CD4-positive, alpha-beta T cell (primary cell): ENCODE measurements at places on chromosomes 3 and 15. TPM values are rescaled to one million over a fixed set of nuclear protein-coding genes. Genes with fewer than 3 reads are reported as not detected.

GRCh38 chr3:50255251-50255615, 13.7 kb upstream of the SEMA3B start:
- peaks cover 51% of the 10 kb centered on the region for H3K4me1 ChIP-seq
- no peak overlapping the region for H3K4me3 ChIP-seq
- peaks cover 87% of the 10 kb centered on the region for H3K36me3 ChIP-seq

- DNase-seq: no peak
- no peaks in the 10 kb centered on the region for H3K27me3 ChIP-seq
- no peak overlapping the region for H3K27ac ChIP-seq
- no peaks in the 10 kb centered on the region for H3K36me3 ChIP-seq
- H3K4me3 ChIP-seq: no peak overlapping the region
These were observed 259.7 kb upstream of the TPM1 start for GRCh38 chr15:62782896-62783295.

DNA sequence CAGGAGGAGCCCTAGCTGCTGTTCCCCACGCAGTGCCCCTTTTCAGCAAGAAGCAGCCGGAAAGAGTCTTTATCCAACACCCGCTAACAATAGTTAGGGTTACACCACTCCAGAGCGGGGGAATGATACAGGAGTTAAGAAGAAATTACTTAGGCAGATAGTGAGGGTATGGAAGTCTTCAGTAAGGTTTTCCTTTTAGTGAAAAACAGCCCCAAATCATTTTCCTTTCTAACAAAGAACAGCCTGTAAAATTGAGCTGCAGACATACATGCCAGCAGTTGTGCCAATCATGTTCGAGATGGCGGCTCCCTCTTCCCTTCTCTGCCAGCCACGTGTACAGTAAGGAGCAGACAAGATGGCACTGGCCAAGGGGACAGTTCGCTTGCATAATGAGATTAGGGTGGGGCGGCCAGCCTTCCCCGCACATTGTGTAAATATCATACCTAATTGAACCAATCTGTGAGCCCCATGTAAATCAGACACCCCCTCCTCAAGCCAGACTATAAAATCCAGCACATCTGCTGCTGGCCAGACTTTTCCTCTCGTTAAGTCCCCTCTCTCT, 18.5 kb upstream of the SENP5 start:
- H3K36me3 ChIP-seq: no peaks in the 10 kb centered on the region
- H3K27me3 ChIP-seq: no peaks in the 10 kb centered on the region
- no peak overlapping the region for H3K27ac ChIP-seq
- no peaks in the 10 kb centered on the region for H3K4me1 ChIP-seq
- no peak for DNase-seq
- no peak overlapping the region for H3K4me3 ChIP-seq

Gene AGBL1
- total RNA-seq: not detected

DNA sequence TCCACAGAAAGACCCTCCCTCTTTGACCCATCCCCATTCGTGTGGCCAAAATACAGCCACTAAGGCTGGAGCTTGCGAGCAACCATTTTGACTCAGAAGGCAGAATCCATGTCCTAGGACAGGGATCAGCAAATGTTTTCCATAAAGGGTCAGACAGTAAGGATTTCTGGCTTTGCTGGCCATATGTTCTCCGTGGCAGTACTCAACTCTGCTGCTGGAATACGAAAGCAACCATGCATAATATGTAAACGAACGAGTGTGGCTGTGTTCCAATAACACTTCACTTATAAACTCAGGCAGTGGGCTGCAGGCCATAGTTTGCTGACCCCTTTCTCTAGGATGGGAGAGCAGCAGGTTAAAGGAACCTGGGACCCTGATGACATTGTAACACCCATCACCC, 77.6 kb upstream of the WNT5A start:
- H3K27me3 ChIP-seq: no peaks in the 10 kb centered on the region
- DNase-seq: no peak
- no peaks in the 10 kb centered on the region for H3K36me3 ChIP-seq
- no peak overlapping the region for H3K4me3 ChIP-seq

DNA sequence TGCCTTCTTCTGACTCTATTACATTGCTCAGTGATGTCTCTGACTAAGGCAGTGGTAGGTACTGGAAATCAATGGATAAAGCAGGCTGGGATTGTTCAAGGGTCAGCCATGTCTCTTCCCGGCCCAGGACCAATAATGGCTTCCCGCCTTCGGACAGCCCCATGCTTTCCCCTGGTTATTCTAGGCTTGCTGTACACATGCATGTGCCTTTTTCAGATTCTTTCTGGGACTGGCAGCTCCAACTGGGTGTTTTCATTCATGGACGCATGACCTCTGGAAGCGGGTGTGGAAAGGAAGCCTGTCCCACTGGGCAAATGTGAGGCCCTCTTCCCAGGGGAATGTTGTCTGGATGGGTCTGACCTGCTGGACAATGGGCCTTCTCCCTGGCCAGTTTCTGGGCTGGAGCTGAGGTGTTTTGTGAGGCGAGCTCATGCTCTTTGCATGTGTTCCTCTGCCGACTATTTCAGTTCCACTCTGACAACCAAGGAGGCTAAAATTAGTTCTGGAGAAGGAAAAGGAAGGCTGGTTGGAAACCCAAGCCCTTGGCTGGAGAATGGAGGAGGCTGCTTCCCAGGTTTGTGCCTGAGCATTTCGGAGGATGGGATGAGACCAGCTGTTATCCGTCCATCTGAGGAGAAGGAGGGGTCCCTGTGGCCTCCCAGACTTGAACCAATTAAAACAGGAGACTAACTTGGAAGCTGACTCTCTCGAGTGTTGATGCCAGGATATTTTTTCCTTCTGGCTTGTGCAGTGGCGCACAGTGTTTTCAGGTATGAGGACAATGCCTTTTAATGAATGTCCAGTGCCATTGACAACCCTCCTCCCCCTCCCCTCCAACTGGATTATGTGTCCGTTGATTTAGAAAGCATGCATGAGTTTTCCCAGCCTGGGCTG, 6.9 kb downstream of the ACVR2B start:
- no peaks in the 10 kb centered on the region for H3K36me3 ChIP-seq
- no peak for DNase-seq
- H3K27ac ChIP-seq: no peak overlapping the region
- peaks cover 24% of the 10 kb centered on the region for H3K4me1 ChIP-seq
- H3K4me3 ChIP-seq: no peak overlapping the region

GRCh38 chr15:40500568-40501330, 30.0 kb downstream of the CHST14 start:
- no peaks in the 10 kb centered on the region for H3K36me3 ChIP-seq
- H3K4me3 ChIP-seq: no peak overlapping the region
- no peaks in the 10 kb centered on the region for H3K4me1 ChIP-seq
- no peak for DNase-seq

GRCh38 chr15:64566629-64567427, 106.5 kb downstream of the ZNF609 start:
- H3K27me3 ChIP-seq: no peaks in the 10 kb centered on the region
- H3K4me3 ChIP-seq: no peak overlapping the region
- no peaks in the 10 kb centered on the region for H3K36me3 ChIP-seq
- H3K27ac ChIP-seq: no peak overlapping the region
- peaks cover 8% of the 10 kb centered on the region for H3K4me1 ChIP-seq

- no peaks in the 10 kb centered on the region for H3K4me1 ChIP-seq
- no peaks in the 10 kb centered on the region for H3K27me3 ChIP-seq
- H3K4me3 ChIP-seq: no peak overlapping the region
- H3K27ac ChIP-seq: no peak overlapping the region
- peaks cover 36% of the 10 kb centered on the region for H3K36me3 ChIP-seq
- DNase-seq: no peak
These were observed 35.2 kb downstream of the AP4E1 start for GRCh38 chr15:50943638-50944037.

DNA sequence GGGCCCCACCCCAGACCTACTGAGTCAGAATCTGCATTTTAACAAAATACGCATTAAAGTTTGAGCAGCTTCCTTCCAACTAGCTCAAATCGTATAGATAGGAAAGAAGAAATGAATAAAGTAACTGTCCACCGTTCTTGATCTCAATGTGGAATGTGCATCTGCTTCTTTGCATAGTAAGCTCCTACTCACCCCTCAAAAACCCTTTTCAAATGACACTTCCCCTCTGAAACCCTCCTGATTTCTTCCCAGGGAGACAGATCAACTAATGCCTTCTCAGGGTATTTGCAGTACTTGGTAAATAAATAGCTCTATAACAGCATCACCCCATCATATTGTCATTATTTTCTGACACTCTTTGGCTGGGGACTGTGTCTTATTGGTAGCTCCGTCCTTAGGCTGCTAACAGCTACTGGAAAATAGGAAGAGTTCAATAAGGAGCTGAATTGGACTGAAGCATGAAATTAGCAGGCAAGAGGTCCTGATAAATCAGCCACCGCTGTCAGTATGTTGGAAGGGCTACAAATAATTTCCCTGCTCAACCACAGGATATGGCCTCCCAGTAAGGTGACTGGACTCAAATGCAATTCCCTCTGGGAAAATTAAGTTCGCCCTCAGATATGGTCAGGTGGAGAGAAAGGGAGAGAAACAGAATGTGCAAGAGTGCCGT, 10.2 kb downstream of the OXTR start:
- no peaks in the 10 kb centered on the region for H3K27me3 ChIP-seq
- no peaks in the 10 kb centered on the region for H3K4me1 ChIP-seq
- no peaks in the 10 kb centered on the region for H3K36me3 ChIP-seq
- no peak overlapping the region for H3K27ac ChIP-seq

- no peaks in the 10 kb centered on the region for H3K4me1 ChIP-seq
- no peaks in the 10 kb centered on the region for H3K27me3 ChIP-seq
- H3K27ac ChIP-seq: no peak overlapping the region
- H3K4me3 ChIP-seq: no peak overlapping the region
- DNase-seq: no peak
These were observed 33.1 kb upstream of the UBE2Q2 start for GRCh38 chr15:75809986-75810750.

- no peaks in the 10 kb centered on the region for H3K27me3 ChIP-seq
- H3K27ac ChIP-seq: no peak overlapping the region
- H3K36me3 ChIP-seq: no peaks in the 10 kb centered on the region
- no peak for DNase-seq
- H3K4me3 ChIP-seq: no peak overlapping the region
These were observed 44.4 kb upstream of the B3GALNT1 start for GRCh38 chr3:161149529-161149928.

DNA sequence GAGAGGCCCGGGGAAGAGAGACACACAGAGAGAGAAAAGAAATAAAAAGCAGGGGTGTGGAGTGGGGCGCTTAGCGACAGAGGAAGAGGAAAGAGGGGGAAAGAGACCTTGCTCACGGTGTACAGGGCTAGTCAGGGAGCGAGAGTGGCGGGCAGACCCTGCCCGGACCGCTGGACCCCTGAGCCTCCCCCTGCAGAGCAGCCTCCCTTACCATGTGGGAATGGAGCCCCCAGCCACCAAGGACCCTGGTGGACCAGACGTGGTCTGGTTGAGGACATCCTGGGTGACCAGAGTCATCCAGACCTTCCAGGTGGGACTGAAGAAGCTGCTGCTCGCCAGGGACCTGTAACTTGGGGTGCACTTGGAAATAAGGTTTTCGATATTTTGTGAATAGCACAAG, 129.6 kb downstream of the CHSY1 start:
- H3K36me3 ChIP-seq: no peaks in the 10 kb centered on the region
- H3K27me3 ChIP-seq: no peaks in the 10 kb centered on the region
- no peak for DNase-seq
- no peak overlapping the region for H3K4me3 ChIP-seq

GRCh38 chr15:23565395-23566070, at the start of gene MKRN3:
TSS of gene MKRN3 (plus strand) at chr15:23565674. CDS start at chr15:23565783, 109 bp downstream.
- peak; percentile 67 for DNase-seq
- H3K4me3 ChIP-seq: peak within 1 kb of the TSS; percentile 57
- peaks cover 5% of the 10 kb centered on the region for H3K4me1 ChIP-seq
- H3K27ac ChIP-seq: peak within 1 kb of the TSS; percentile 64
- H3K36me3 ChIP-seq: no peaks in the 10 kb centered on the region

GRCh38 chr15:69790632-69791031, 307.1 kb downstream of the TLE3 start:
- H3K36me3 ChIP-seq: no peaks in the 10 kb centered on the region
- H3K27ac ChIP-seq: no peak overlapping the region
- no peak overlapping the region for H3K4me3 ChIP-seq
- no peak for DNase-seq
- no peaks in the 10 kb centered on the region for H3K4me1 ChIP-seq

Gene ABI3BP
- total RNA-seq: not detected

DNA sequence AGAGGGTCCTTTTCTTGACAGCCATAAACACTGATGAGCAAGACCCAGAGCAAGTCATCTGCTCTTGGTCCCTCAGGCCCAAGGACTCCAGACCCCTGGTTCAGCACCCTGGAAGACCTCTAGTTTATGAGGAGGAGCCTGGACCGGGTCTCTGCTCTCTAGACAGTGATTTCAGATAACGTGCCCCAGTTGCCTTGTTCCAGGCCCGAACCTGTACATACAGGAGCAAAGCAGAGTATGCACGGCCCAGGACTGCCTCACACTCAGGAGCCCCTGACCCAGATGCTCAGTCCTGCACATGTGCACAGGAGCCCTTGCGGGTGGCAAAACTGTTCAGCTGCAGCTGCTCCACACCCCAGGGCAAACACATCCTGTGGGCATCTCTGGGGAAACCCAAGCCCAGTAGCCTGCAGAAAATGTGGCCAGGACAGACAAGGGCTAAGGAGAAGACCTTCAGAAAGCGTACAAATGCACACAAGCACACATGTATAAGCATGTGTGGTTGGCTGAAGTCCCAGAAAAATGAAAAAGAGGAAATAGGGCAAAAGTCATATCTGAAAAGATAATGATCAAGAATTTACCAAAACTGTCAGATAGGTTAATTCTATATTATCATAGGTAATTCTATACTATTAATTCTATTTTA, 59.9 kb upstream of the CORO2B start:
- DNase-seq: no peak
- no peaks in the 10 kb centered on the region for H3K4me1 ChIP-seq
- H3K27me3 ChIP-seq: peaks cover 12% of the 10 kb centered on the region
- H3K4me3 ChIP-seq: no peak overlapping the region

DNA sequence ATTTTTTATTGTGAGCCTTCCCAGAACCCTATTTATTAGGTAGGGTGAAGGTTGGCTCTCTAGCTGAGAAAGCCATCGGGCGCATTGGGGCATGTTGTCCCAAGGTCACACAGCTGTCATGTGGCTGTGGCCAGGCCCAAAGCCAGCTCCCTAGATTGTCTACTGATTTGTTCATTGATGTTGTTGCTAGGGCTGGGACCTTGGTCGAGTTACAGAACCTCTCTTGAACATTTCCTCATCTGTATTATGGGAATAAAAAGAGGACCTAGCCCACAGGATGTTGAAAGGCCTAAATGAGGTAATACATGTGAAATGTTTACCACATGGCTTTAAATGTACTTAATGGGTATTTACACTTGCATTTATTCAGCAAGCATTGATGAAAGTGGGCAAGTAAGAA, 252.5 kb downstream of the SUCLG2 start:
- H3K27me3 ChIP-seq: no peaks in the 10 kb centered on the region
- peaks cover 30% of the 10 kb centered on the region for H3K36me3 ChIP-seq
- no peak overlapping the region for H3K27ac ChIP-seq

Gene MKRN3
- 2.6 TPM for total RNA-seq
